Stimulated activated naive B cell treated with anti-CD40 and anti-IgM and Interleukin-4, amounts not matched to agents 10 μg/mL and 1 μg/mL and 100 μg/mL, for 72 hours (primary cell): ENCODE measurements at places on chromosomes 2 and 18.

GRCh38 chr18:10275486-10275885 is 178.9 kb upstream of the APCDD1 start:
- H3K27me3 ChIP-seq = no peaks in the 10 kb centered on the region
- DNase-seq = no peak

- peaks cover 10% of the 10 kb centered on the region for H3K36me3 ChIP-seq
- peak; percentile 35 for DNase-seq
Measured at GRCh38 chr18:76491776-76492668, 3.0 kb downstream of the ZNF516 start.

DNA sequence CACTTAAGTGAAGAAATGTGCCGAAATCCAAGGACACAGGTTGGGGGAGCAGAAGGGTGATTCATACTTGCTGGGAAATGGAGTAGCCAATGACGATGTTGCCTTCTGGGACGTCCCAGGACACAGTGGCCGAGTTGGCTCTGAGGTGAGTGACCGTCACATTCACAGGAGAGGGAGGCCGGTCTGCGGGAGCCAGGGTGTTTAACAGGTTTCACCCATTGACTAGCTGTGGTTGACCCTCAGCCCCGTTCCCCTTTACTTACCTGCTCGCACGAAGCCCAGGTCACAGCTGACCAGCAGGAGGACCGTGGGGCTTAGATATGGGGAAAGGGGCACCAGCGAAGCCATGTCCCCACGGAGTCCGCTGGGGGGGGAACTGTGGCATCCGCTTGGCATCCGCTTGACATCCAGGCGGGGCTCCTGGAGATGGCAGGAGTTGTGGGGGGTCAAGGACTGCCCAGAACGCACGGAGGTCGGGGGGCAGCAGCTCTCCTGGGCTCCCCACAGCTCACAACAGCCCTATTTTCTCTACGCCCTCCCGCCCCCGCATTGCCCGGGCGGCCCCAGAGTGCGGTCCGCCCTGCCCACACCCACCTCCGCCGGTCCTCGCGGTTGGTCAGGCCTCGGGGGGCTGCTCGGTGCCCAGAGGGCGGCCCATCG is 586 bp downstream of the FNDC4 start:
- no peak for DNase-seq
- H3K27ac ChIP-seq = no peak overlapping the region
- H3K4me1 ChIP-seq = peaks cover 26% of the 10 kb centered on the region
- peaks cover 3% of the 10 kb centered on the region for H3K36me3 ChIP-seq
- peaks cover 61% of the 10 kb centered on the region for H3K27me3 ChIP-seq

DNA sequence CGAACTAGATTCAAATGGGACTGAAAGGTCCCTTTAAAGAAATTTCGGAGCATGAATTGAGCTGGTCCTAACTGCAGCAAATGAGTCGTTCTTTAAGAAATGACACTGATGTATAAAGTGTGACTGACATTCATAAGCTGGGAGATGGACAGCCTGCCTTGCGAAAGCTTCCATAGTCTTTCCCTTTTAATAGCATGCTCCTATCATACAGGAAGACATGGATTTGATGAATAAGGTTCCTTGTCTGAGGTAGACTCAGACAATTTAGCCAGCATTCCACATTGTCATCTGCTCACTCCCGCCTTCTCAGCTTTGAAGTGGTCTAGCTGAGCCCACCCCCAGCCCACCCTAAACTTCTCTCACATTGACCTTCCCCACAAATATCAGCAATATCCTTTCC is 264.9 kb downstream of the TSN start:
- H3K27ac ChIP-seq = no peak overlapping the region
- no peaks in the 10 kb centered on the region for H3K4me1 ChIP-seq
- no peak overlapping the region for H3K4me3 ChIP-seq

DNA sequence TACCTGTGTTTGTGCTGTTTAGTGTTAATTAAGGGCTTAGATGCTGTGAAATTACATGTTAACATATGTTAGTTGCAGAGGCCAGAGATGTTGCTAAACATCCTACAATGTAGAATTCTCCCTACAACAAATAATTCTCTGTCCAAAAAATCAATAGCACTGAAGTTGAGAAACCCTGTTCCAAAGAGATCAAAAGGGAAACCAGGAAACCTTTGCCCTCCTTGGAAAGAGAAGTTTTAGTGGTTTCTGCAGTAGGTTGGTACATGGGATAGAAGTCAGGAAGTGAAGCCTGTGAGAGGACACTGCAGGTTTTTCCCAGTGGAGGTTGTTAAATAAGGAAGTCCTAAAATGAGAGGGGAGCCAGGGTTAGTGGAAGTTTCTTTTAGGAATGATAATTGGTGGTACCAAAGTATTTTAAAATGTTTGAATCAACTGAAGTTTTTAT is 6.3 kb upstream of the RMDN2 start:
- H3K4me1 ChIP-seq = no peaks in the 10 kb centered on the region
- peaks cover 22% of the 10 kb centered on the region for H3K27me3 ChIP-seq
- H3K36me3 ChIP-seq = no peaks in the 10 kb centered on the region
- no peak for DNase-seq
- no peak overlapping the region for H3K27ac ChIP-seq
- H3K4me3 ChIP-seq = no peak overlapping the region

DNA sequence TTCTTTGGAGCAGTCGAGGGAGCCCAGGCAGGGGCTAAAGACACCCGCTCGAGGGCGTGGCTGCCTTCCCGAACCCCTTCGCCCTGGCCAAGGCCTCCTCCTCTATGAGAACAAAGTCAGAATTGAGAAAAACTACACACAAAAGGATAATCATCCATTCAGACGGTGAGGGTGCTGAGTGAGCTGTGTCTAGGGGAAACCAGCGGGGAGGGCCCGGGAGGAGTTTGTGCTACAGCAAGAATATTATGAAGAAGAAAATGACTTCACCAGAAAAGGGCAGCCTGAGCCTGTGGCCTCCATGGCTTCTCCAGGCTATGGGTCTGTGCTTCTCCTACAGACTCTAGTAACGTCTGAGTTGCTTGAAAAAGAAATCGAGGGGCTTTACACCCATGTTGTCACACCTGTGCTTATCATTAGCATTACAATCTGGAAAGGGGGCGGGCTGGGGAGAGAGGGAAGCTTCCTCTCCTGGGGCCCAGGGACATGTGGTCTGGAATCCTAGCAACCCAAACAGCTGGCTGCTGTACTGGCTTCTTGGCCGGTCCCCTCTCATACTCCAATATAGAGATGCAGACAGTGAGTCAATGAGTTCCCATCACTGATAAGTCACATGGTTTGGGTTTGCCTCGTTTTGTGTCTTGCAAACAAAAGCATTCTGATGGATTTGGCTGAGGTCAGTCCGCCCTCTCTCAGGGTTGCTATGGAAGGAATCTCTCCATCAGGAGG is 52.0 kb upstream of the ARL4C start:
- no peak overlapping the region for H3K4me3 ChIP-seq
- no peak for DNase-seq
- no peak overlapping the region for H3K27ac ChIP-seq
- peaks cover 16% of the 10 kb centered on the region for H3K4me1 ChIP-seq
- H3K27me3 ChIP-seq = peaks cover 50% of the 10 kb centered on the region

GRCh38 chr2:12514631-12515437 is 201.9 kb upstream of the TRIB2 start:
- peaks cover 12% of the 10 kb centered on the region for H3K27me3 ChIP-seq
- H3K4me3 ChIP-seq = no peak overlapping the region
- H3K4me1 ChIP-seq = peaks cover 4% of the 10 kb centered on the region
- H3K27ac ChIP-seq = no peak overlapping the region
- DNase-seq = no peak

GRCh38 chr2:116057538-116057937 is 1615.1 kb downstream of the DPP10 start:
- DNase-seq = no peak
- H3K4me3 ChIP-seq = no peak overlapping the region
- H3K36me3 ChIP-seq = no peaks in the 10 kb centered on the region
- no peak overlapping the region for H3K27ac ChIP-seq
- H3K4me1 ChIP-seq = no peaks in the 10 kb centered on the region

DNA sequence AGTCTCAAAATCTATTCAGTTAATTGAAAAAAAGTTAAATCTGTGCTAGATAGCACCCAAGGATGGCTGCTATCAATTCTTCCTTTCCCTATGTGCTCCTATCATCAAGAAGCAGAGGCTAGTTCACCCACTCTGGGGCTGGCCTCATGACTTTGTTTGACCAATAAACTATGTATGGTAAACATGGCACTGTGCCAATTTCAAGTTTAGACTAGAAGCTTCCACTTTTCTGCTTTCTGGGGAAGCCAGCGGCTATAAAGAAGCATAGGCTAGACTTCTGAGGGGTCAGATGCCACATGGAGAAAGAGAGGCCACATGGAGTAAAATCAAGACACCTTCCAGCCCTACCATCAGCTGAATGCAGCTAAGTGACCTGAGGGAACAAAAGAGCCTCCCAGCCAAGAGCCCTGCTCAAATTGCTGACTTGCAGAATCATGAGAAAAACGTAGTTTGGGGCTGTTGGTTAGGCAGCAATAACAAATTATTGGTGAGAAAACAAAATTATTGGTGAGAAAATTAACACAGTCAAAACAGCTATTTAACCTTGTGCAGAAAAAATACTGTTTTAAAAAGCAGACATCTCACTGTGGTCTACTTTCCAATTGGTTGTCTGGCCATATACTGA is 86.5 kb upstream of the SLC14A2 start:
- H3K4me1 ChIP-seq = peaks cover 7% of the 10 kb centered on the region
- no peak overlapping the region for H3K4me3 ChIP-seq
- DNase-seq = no peak
- H3K27me3 ChIP-seq = peaks cover 4% of the 10 kb centered on the region
- no peak overlapping the region for H3K27ac ChIP-seq

- H3K4me1 ChIP-seq = no peaks in the 10 kb centered on the region
- peaks cover 32% of the 10 kb centered on the region for H3K27me3 ChIP-seq
- DNase-seq = no peak
- H3K36me3 ChIP-seq = no peaks in the 10 kb centered on the region
- H3K4me3 ChIP-seq = no peak overlapping the region
Measured at GRCh38 chr2:119225105-119225865, 1.7 kb downstream of the STEAP3 start.

DNA sequence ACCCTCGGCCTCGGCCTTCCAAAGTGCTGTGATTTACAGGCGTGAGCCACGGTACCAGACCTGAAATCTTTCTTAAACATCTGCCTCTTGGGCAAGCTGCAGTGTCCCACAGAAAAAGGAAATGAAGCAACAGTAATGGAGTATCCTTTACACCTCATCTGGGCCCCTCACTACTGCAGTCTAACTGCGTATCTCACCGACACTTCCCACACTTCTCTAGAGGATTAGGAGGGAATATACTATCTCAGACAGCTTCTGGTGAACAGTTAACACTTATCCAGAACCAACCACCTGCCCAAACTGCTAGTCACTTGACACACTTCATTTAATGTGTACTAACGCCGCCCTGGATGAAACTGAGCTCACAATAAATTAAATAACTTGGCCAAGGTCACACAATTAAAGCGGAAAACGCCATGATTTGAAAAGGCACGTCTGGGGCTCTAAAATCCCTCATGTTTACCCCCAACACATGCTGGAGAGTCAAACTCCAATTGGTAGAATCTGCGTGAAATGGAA is 993 bp downstream of the COX7A2L start:
- H3K4me1 ChIP-seq = peaks cover 62% of the 10 kb centered on the region
- peaks cover 8% of the 10 kb centered on the region for H3K27me3 ChIP-seq
- H3K4me3 ChIP-seq = peak overlapping the region; percentile 89
- H3K36me3 ChIP-seq = peaks cover 9% of the 10 kb centered on the region
- H3K27ac ChIP-seq = peak overlapping the region; percentile 99
- no peak for DNase-seq

DNA sequence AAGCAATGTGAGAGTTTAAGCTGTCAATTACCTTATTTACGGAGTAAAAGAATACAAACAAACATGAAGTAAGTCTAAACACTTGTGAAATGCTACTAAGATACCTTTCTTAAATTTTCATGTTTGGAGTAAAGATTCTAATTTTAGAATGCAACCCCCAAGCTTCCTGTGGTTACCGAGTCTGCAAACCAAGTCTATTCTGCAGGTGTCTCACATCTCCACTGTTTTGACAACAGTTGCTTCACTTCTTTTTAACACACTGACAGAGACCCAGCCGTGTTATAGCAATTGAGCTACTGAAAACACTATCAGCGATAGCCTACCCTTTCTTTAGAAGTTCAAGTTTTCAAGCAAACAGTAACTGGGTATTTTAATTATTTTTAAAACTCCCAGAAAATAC is 608.3 kb downstream of the ERBB4 start:
- no peaks in the 10 kb centered on the region for H3K36me3 ChIP-seq
- no peak overlapping the region for H3K4me3 ChIP-seq
- H3K27me3 ChIP-seq = no peaks in the 10 kb centered on the region
- H3K27ac ChIP-seq = no peak overlapping the region

GRCh38 chr2:84158605-84159004 is 300.5 kb downstream of the SUCLG1 start:
- H3K4me1 ChIP-seq = no peaks in the 10 kb centered on the region
- no peaks in the 10 kb centered on the region for H3K36me3 ChIP-seq
- DNase-seq = no peak
- no peak overlapping the region for H3K4me3 ChIP-seq
- no peaks in the 10 kb centered on the region for H3K27me3 ChIP-seq

DNA sequence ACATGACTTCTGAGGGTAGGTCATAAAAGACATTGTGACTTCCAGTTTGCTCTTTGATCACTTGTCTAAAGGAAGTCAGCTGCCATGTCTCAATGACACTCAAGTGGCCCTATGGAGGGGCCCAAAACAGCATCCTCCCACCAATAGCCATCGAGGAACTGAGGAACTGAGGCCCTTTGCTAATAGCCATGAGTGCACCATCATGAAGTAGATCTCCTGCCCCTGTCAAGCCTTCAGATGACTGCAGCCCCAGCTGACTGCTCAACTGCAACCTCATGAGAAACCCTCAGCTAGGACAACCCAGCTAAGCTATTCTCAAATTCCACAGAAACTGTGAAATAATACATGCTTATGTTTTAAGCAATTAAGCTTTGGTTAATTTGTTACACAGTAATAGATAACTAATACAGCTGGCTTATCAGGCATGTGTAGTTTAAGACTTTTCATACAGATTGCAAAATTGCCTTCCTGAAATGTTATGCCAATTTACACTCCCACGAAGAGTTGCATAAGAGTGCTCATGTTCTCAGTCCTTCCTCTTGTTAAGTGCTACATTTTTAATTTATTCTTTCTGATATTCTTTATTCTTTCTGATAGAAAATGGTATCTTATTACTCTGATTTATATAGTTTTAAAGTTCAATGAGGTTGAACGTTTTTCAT is 105.6 kb upstream of the NDUFV2 start:
- no peaks in the 10 kb centered on the region for H3K4me1 ChIP-seq
- peaks cover 10% of the 10 kb centered on the region for H3K27me3 ChIP-seq
- H3K4me3 ChIP-seq = no peak overlapping the region
- no peaks in the 10 kb centered on the region for H3K36me3 ChIP-seq
- DNase-seq = no peak
